ENCODE measurements at places on chromosomes 7 and 10.

DNA sequence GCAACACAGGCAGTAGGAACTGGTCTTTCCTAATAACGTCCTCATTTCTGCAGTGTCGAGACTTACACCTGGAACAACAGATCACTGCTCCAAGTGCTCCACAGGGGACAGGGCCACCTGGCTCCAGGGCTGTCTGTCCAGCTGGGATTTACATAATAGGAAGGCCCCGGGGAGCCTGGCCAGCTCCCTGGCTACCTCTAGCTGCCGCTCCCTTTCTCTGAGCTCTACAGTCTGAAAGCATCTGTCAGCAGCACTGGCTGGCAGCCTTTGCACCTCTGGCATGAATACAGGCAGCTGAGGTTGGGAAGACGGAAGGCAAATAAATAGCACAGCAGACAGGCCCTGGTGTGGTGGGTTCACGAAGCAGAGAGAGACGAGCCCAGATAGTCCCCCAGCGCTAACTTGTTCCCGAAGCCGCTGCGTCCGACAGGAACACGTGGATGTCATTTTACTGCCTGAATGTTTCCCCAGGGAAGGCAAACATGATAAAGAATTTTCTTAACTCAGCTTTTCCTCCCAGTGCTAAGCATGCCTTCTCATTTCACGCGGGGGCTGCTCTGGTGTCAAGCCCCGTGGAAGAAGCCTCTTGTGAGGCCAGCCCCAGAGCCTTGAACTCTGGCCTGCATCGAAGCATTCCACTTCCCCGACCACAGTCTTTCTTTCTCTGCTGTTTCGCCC, 105.4 kb downstream of the ITIH5 start:
- DNase-seq: no peak

DNA sequence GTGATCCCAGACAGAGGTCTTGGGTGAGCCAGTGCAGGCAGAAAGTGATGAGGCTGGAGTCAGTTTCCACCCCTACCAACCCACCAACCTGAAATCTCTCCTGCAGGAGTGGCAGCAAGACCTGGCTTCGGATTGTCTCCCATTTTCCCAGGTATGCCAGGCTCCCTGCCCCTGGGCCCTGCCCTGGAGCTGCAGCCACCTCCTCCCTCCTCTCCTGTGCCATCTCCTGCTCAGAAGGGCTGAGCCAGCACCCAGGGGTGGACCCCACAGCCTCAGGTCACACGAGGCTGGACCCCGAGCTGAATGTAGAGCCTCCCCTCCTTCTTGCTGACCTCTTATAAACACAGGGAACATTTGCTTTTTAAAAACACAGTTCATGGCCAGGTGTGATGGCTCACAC, 17.0 kb upstream of the LIMK1 start:
- no peak for DNase-seq

GRCh38 chr10:14403881-14404623, 73.3 kb upstream of the FRMD4A start:
- no peak for DNase-seq

GRCh38 chr7:87627634-87627994, 584 bp upstream of the RUNDC3B start:
- no peak for DNase-seq
